Ureter (tissue), 1 donor: ENCODE measurements at places on chromosomes 12 and 14.

DNA sequence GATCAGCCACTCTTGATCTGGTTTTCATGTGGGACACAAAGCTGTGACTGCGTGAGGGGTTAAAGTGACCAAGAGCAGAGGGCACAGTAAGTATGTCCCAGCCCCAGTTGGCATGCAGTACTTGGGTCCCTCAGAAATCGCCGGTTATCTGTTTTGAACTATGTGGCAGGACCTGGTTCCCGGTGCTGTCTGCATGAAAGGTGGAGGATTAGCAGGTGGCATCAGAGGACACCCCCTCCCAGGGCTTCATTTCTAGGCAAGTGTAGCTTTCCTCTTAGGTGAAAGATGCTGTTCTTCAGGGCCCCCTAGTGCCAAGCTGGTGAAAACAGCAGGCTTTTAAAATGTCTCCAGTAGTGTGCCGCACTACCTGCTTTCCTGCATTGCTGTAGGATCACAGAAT, 57.1 kb downstream of the ATG14 start:
- DNase-seq: peak; percentile 65

DNA sequence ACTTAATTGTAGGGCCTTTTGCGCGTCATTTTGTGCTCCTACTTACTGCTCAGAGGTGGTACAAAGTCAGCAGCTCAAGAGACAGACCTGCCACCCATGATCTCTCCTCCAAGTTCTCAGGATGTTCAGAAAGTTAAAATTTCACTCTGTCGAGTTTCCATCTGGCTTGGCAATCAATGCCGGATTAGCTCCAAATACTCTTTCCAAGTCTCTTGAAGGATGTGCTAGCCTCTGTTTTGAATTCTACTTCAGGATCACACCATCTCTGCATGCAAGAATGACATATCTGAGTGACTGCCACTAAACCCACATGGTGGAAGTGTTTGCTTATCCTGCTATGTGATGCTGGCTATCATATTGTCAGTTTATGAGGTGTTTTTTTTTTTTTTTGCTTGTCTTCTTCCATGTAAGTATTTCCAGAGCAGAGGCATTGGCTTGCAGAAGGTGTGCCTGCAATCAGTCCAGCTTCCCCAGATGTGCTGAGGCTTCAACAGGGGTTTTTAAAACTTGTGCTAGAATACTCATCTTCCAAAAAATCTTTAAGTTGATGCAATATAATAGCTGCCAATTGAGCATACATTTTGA, 125.6 kb downstream of the RGS6 start:
- no peak for DNase-seq

DNA sequence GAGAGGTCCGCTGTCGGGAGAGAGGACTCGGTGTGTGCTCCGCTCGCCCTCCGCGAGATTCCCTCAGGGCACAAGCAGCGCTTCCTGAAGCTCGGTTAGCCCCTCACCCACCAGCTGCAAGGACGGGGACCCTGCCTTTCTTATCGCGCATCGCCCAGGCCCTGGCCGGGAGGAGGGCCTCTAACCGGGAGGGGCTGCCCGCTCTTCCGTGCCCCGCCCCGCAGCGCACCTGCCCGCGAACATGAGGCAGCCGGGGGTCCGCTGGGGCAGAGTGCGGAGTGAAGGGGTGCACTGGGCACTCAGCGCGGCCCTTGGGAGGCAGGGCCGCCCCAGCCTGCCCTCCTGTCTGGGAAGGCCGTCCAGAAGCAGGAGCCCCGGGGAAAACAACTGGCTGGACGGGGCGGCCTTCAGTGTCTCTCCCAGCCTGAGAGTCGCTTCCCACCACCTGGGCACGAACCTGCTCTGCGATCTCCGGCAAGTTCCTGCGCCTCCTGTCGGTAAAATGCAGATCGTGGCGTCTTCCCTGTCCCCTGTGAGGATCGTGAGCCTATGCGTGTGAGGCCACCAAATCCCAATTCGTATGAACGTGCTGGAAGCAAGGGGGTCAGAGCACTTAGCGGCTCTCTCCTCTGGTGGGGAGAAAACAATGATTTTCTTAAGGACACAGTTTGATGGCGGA, 28.0 kb upstream of the ADIPOR2 start:
- DNase-seq: no peak

DNA sequence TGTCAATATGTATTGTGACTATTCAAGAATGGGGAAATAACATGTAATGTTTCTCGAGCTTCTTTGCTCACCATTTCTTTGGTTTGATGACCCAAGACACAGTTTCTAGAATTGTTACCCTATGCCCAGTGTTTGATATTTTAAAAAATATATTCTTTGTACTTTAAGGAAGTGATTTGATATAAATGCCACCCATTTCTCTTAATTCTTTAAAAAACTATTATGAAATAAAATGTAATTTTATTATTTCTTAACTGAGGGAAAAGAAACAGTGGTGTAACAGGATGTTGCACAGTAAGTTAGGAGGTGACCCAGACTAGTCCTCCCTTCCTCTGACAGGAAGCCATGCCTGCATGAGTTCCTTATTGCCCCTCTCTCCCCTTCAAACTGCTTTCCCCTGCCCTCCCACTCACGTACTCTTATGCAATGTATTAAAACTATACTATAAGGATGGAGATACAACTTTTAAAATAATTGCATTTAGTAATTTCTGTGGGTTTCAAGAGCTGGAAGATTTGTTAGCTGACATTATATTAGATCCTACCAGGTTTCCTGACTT, 279.4 kb downstream of the TMTC2 start:
- DNase-seq: no peak

DNA sequence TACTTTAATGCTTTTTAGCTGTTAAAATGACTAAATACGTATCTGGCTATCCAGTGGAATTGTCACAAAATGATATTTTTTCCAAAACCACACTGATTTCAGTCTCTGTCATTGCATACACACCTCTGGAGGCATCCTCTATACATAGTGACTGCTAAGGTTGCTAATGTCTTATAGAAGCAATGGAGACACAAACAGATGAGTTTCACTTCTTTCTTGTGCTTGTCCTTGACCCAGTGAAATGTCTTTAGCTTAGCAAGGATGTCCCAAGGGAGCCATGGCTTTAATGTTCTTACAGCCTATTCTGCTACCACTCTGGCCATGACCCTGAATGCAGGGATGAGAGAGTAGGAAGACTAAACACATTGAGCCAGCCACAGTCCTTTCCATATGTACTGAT, 90.3 kb downstream of the TPH2 start:
- DNase-seq: no peak

DNA sequence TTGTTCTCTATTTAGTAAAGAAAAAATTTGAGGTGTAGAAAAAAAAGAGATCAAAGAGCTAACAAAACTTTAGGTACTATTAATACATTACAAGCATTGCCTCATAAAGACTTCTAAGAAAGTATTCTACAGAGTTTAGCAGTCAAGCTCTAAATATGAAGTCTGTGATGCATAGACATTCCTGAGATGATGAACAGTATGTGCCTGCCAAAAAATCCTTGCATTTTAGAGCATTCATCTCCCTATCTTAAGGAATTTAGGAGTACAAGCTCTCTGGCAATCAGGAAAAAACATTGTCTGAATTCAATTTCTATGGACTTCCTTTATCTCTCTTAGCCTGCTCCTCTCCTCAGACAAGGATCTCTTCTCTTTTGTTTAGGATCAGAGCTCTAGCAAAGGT, 202.6 kb upstream of the LRFN5 start:
- DNase-seq: no peak

DNA sequence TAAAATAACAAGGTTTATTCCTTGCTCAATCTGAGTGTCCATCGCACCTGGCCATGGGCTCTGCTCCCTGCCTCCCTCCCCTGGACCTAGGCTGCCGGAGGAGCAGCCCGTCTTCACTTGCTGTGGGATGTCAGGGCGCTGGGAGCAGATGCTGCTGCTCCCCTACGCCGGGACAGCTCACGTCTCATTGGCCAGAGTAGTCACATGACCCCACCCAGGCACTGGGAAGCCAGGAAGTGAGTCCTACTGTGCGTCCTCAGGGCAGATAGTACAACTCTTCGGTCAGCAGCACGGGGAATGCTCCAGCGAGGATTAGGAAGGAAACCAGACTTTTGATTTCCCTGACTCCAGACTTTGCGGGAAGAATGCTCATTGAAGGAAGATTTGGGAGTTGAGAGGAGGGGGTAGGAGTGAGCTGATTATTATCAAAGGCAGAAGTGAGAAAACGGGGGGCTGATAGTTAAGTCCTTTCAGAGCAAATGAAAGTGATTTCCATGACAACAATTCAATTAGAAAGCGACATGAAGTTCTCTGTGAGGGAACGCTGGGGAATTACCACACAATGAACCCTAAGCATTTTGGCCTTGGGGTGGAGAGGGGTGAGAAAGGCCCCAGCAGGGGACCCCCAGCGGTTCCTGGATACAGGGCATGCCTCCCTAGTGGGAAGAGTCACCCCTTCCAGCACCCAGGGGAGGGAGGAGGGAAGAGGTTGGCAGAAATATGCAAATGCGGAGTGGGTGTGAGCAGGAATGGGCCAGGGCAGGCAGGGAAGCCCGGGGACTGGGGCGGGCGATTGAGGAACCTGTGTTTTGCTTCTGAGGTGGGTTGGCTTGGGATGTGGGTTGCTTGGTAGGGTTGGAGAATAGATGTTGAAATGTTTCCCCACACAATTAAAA, 215.5 kb downstream of the AACS start:
- DNase-seq: no peak

GRCh38 chr12:30811966-30812365, 57.2 kb upstream of the CAPRIN2 start:
- DNase-seq: no peak

DNA sequence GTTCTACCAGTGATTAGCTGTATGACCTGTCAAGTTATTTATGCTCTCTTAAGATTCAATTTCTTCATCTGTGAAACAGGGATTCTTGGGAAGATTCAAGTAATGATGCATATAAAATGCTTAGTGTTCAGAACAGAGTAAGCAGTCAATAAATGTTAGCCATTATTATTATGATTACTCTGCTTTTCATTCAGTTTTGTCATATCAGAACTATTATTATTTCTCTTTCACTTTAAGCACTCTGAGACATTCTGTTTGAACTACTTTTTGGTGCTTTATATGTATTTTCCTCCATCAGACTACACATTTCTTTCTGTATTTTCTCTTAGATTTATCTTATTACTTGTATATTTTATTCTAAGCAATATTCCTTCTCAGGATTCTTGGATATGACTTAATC, 81.2 kb downstream of the CFAP54 start:
- DNase-seq: no peak

- DNase-seq: peak; percentile 88
Measured at GRCh38 chr12:124389138-124389724, 94.3 kb downstream of the RFLNA start.

GRCh38 chr14:38261620-38262019, 5.7 kb upstream of the CLEC14A start:
- no peak for DNase-seq

- DNase-seq: no peak
Measured at GRCh38 chr12:85275374-85275773, 4.6 kb upstream of the ALX1 start.

GRCh38 chr14:32635061-32635719, 303.5 kb upstream of the NPAS3 start:
- DNase-seq: no peak

DNA sequence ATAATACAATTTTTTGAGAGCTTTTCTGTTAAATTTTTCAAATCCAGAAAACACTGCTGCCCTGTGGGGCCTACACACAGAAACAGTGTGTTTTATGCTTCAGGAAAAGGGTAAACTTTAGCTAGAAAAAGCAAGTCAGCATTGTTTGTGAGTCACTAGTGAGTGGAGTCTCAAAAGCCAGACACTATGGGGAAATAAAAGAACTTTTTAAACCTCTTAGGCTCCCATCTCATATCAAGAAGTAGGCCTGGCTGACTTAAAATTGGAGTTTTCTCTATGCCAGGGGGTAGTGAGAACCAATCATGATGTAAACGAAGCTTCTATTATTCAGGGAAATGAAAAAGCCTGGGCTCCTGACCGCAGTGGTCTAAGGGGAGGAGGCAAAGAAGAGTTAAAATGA, 12.6 kb downstream of the GPR65 start:
- no peak for DNase-seq

GRCh38 chr14:76784266-76784874, 23.1 kb downstream of the VASH1 start:
- no peak for DNase-seq

DNA sequence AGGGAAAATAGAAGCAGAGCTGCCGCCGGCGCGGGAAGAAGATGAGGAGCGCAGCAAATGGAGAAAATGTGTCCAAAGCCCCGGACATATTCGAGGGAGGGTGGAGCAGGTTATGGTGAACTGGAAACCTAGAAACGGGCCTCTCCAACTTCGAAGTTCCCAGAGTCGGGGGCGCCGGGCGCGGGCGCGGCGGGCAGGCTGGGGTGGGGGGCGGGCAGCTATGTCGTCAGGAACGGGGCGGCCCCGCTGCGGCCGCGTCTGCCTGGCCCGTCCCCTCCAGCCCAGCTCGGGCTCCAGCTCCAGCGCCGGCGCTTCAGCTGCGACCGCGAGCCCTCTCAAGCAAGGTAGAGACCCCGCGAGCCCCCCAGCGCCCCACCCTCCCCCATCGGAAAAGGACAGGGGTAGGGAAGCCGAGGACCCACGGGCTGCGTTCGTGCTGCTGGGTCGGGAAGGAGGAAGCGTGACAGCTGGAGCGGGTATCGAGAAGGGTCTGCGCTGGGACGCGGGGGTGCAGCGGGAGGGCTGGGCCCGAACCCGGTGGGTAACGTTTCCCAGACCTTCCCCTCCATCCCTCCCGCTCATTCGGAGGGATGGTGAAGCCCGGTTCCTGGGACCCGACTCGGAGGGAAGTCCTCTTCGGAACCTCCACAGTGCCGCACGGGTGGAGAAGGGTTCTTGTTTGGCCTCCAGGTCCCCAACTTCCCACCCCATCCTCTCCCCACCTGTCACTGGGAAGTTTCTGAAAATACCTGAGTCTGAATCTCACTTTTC, 1.0 kb downstream of the DGKA start:
- DNase-seq: peak; percentile 66

- DNase-seq: no peak
Measured at GRCh38 chr12:124130691-124131591, 157.9 kb downstream of the ZNF664 start.

DNA sequence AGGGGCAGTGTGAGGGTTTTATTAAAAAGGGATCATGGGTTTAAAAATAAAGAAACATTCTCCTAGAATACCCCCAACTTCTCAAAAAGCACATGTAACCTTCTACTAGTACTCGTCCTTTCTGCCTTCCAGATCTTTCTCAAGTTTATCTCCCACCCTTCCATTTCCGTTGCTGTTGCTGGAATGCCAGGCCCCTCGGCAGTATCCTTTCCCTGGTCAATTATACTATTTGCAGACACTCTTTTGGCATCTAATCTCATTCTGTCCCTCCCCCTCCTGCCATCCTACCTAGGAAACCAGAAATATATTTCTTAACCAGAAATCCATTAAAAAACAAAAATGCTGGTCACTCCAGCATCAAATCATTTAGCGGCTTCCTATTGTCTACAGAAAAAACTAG, 198.2 kb upstream of the ATP2B1 start:
- DNase-seq: no peak

GRCh38 chr14:98293576-98293975, 978.4 kb downstream of the BCL11B start:
- no peak for DNase-seq

DNA sequence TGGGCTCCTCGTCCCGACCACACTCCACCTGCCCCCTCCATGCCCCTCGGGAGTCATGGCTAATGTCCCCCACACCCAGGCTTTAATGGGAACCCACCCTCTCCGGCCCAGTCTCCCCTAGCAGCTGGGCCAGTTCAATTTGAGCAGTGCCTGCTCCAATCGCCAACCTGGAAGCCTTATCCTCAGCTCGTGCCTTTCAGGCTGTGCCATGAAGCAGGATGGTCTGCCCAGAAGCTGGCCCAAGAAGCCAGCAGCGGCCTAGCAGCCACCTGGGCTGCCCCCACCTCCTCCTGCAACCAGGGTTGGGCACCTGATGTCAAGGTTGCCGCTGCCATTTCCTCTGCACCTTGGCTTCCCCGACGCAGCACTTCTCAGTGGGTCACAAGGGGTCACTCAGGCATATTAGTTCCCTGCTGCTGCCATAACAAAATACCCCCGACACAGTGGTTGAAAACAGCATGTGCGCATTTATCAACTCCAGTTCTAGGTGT, 2.3 kb upstream of the CLBA1 start:
- no peak for DNase-seq
